COR-L47 (cell line): ENCODE measurements at places on chromosomes 12 and 14.
A peak's percentile ranks its signal among the peaks of the same experiment; 100 is the strongest.

GRCh38 chr12:67981287-67982162, 7.7 kb upstream of the IFNG-AS1 start:
- peak; percentile 11 for DNase-seq

GRCh38 chr12:12017798-12018197, 52.9 kb upstream of the BCL2L14 start:
- no peak for DNase-seq

DNA sequence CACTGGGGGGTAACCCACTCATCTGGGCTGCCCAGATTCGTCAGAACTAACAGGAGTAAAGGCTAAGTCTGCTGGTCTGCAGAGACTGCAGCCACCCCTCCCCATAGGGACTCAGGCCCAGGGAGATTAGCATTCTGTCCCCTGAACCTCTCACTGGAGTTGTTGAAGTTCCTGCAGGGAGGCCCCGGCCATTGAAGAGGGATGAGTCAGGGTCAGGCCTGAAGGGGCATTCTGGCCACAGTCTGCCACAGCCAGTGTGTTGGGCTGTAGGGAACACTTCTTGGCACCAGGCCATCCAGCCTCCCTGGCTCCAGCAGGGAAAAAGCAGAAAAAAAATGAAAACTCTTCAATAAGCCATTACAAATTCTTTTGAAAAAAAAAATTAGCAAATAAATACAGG, 35.3 kb downstream of the KLRK1 start:
- DNase-seq: no peak

GRCh38 chr12:113683574-113683973, 211.9 kb upstream of the LHX5 start:
- peak; percentile 74 for DNase-seq

GRCh38 chr14:68886109-68886434, 93.0 kb downstream of the ACTN1 start:
- DNase-seq: peak; percentile 60

DNA sequence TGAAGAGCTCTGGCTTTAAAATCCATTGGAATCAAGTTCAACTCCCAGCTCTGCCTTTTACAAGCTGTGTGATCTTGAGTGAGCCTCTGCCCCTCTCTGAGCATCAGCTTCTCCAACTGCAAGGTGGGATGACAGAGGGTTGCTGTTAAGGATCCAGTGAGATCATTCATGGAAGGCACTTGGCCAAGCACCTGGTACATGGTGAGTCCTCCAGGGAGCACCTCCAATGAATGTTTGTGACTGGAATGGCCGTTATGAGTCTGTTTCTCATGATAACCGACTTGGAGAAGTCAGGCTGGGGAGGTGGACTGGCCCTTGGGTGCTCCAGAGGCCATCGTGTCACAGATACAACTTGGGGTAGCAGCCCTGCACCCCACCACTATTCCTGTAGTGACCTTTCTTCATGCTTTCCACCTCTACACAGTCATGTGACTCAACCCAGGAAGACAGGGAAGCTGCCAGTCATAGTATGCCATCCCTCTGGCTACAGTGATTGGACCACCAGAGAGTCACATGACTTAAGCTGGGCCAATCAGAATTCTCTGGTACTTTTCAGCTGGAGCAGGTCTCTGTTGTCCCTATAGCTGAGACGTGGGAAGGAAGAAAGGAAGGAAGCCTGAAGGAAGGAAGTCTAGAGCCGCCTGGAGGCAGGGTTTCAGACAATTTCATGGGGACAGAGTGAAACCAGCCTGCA, 146.5 kb upstream of the MYL2 start:
- DNase-seq: no peak

- no peak for DNase-seq
Observed at GRCh38 chr12:111437816-111438454, 32.2 kb downstream of the SH2B3 start.

- no peak for DNase-seq
Observed at GRCh38 chr12:38152816-38153736, 163.5 kb upstream of the ALG10B start.

DNA sequence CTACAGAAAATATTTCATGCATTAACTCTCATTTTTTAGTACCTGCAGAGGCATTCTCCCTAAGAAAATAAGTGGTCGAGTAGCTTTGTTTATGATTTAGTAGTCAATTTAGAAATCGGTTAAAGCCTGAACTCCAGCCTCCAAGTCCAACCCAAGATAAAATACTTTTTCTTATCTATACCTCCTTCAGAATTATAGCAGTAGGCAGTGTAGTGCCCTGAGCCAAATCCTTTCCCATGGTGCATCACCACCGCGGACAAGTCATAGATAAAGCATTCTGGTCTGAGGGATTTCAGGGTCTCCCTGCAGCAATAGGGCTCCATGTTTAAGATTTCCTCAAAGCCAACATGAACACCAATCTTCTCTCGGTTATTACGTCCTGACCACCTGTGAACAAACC, 30.5 kb downstream of the USP44 start:
- no peak for DNase-seq

- DNase-seq: no peak
Observed at GRCh38 chr12:56941299-56942017, 7.2 kb upstream of the SDR9C7 start.

- no peak for DNase-seq
Observed at GRCh38 chr12:116127859-116128258, 149.6 kb downstream of the MED13L start.

DNA sequence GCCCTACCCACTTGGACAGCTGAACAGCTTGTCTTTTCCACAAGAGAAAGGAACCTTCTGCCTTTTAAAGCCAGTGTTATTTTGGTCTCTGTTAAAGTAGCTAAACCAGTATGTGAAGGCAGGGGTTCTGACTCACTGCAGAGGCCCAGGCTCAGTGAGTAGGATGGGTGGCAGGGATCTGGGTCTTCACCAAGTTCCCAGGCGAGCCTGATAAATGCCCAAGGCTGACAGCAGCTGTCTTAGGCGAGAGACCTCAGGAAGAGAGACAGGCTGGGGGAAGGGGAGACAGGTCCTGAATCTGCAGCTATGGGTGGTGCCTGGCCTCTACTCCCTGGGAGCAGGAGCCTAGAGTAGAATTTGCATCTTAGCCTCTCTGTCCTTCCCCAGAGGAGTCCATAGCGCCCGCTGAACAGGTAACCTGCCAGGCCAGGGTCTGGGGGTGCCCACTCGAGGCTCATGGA, 18.1 kb upstream of the KIF26A start:
- no peak for DNase-seq

DNA sequence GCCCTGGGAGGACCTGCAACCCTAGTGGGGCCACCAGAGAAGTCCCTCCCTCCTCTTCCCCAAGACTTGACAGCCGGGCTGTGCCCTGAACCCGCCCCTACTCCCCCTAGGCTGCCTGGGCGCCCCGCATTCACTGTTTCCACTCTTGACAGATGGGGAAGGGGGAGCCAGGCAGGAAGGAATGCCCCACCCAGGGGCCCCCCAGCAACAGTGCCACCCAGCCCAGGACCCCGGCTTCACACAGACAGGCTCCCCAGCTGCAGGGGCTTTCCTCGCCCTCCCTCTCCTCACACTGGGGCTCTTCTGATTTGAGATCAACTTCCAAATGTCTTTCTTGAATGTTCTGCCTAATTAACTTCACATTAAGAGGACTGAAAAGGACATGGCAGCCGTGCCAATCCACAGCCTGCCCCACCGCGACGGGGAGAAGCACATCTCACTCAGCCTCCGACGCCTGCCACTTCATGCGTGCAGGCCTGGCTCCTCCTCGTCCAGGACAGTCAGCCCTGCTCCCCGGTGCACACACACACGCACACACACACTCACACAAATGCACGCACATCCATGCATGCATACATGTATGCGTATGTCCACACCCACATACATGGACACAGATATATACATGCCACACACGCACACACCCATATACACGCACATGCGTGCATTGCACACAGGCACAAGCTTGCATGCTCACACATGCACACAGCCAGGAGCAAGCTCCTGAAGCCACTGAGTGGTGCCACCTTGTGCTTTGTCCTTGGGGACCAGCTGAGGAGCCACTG, 19.6 kb upstream of the C14orf180 start:
- no peak for DNase-seq

DNA sequence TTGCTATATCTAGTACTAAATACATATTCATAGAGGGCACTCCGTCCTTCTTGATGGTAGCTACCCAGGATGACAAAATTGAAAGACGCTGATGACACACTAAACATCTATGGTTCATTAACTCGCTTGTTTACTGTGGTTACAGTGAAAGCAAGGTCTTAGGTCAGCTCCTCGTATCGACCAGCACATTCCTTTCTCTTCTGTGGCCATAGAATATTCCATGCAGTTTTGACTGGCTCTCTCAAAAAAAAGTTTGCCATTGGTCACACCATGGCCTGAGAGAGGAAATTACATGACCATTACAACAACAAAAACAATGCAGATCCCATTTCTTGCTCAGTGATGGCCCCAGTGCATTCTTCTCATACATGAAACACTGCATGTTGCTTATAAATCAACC, 411.4 kb upstream of the SOX5 start:
- DNase-seq: no peak

DNA sequence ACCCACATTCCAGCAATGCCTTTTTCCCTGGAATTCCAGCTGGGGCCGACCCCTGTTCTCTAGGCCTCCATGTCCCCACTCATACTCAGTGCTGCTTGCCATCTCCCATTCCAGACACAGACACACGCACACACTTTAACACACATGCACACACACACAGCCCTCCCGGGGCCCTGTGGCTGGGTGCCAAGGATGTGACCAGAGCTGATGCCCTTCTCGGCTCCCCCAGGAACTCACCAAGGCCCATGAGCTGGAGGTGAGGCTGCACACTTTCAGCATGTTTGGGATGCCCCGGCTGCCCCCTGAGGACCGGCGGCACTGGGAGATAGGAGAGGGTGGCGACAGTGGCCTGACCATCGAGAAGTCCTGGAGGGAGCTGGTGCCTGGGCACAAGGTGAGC, 4.3 kb downstream of the PLEKHG6 start:
- DNase-seq: no peak

GRCh38 chr12:64610079-64610659, at the start of gene RASSF3:
Gene RASSF3 (plus strand): TSS chr12:64610495. CDS start chr12:64610633, 138 bp downstream.
- DNase-seq: peak; percentile 79

DNA sequence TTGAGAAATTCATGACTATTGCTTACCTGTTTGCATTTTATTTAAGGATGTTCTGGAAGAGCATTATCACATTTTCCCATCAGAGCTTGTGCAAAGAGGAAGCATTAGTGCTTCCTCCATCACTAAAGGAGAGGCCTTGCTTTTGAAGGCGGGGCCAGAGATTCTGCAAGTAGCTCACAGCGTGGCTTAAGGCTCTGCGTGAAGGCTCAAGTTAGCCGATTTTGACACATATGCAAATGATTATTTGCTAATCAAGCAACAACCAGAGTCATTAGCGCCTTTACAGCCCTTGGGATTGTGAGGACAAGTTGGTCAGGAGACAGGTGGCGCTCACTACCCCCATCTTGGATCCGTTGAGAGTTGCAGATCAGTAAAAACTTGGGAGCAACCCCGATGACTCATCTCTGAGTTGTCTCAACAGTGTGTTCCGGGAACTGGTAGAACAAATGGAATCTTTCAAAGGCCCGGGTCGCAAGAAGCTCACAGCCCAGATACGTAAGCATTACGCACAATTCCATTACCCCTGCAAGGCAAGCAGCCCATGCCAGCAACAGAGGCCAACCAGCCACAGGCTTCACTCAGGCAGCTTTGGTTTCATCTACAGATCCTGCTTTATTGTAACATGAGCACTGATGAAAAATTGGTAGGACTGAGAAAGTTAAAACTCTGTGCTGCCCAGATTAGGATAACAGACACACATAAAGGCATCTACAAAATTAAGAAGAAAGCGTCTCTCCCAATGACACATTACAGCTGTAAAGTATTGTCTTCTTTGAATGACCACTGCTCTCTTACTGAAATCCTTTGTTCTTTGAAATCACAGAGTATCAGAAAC, 34.9 kb upstream of the SPTSSA start:
- DNase-seq: no peak

DNA sequence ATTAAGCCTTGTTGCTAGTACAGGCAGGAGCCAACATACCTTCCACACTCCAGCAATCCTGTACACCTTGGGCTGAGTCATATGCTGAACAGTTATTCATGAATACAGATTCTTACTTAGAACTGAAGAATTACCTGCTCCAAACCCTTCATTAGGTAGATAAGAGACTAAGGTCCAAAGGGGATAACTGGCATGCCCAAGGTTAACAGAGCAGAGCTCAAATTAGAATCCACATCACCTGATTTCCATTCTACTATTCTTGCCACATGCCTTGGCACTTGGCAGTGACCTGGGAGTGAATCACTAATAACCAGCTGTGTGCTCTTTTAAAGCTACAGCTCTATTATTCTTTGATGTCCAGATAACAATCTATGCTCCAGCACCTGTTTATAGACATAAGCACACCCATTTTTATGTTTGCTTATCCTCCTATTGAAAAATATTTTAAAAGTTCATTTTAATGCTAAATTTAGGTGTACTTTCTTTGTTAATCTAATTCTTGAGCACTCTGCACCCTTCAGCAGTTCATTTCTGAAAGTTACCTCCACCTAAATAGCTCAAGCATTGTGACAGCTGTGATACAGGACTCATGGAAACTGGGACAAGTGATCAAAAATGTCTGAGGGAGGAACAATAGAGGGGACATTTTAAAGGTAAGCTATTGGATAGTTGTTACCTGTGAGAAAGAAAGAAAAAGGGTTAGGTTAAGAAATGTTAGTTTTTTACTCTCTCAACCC, 19.4 kb downstream of the LPCAT3 start:
- no peak for DNase-seq
